ENCODE measurements at places on chromosomes 6 and 20.

DNA sequence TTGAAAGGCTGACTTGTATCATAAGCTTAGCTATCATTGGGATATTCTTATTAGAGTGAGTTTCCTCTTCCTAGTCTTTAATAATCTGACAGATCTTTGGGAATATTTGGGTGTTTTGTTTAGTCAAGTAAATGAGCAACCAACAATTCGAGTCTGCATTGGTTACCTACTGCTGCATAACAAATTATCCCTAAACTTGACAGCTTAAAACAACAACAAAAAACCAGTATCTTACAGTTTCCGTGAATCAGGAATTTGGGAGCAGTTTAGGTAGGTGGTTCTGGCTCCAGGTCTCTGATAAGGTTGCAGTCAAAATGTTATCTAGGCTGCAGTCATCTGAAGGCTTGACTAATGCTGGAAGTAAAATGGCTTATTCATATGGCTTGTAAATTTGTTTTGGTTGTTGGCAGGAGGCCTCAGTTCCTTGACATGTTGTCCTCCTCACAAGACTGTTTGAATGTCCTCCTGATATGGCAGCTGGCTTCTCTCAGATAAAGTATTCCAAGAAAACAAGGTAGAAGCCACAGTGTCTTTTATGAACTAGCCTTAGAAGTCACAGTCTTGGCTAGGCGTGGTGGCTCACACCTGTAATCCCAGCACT lies 7.2 kb downstream of the GTF3C6 start:
- DNase-seq = no peak

DNA sequence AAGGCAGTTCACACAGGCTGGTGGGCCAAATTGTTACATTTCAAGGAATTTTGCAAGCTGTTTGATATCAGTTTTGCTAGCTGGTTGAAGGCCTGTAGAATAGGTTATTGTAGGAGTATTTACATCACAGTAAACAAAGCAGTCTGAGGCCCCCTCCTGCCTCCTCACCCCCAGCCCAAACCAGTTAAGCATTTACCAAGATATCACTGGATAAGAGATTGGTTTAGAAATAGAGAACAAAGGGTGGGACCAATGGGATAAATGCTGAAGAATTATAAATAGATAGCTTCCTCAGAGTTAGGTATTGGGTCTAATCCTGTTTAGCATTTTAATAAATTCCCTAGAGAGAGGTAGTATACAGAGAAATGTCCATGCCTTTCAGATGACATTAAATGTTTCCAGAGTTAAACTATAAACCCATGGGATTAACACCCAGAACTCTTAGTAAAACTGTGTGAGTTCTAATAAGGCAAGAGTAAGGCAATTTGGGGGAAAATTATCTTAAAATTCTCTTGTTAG lies 2.3 kb upstream of the PHACTR2 start:
- no peak for DNase-seq

DNA sequence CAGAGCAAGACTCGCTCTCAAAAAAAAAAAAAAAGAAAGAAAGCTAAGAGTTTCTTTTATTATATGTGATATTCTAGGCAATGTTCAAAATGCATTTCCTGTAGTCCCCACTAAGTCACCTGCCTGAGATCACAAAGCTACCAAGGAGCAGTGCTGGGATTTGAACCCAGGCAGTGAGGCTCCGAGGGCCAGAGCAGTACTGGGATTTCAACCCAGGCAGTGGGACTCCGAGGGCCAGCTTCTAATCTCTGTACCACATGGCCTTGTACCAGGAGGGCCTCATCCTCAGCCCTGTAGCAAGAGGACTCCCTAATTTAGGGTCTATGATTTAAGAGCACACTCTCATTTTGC lies 39.7 kb downstream of the ZMYND8 start:
- DNase-seq = no peak

DNA sequence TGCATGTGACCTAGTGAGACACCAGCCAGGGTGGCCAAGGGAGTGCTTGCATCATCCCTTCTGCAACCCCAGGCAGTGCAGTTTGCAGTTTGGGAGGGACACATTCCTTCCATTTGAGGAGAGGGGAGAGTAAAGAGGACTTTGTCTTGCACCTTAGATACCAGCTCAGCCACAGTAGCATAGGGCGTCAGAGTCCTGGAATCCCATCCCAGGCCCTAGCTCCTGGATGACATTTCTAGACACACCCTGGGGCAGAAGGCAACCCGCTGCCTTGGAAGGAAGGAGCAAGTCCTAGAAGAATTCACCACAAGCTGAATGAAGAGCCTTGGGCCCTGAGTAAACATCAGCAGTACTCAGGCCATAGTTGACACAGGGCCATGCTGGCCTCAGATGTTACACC lies 680.4 kb upstream of the IMPG1 start:
- no peak for DNase-seq

- DNase-seq = no peak
Observed at GRCh38 chr6:7912024-7912423, 1.4 kb upstream of the TXNDC5 start.

DNA sequence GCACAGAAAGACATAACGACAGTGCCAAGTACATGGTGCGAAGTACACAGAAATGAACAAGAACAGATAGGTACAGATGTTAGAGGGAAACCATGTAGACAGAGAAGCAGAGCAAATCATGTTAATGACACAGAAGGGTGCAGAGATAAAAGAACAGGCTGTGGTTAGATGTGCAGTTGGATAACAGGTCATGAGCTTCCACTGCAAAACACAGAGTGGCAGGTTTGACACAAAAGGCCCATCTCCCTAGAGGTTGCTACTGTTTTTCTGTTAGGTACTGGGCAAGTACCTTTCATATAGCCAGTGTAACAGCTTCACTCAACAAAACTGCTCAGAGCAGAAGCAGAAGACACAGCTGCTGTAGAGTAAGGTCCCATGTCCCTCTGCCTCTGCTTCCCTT lies 84.6 kb downstream of the AK9 start:
- no peak for DNase-seq

GRCh38 chr6:148027201-148027600 lies 315.4 kb upstream of the SASH1 start:
- no peak for DNase-seq

- DNase-seq = no peak
Observed at GRCh38 chr6:43719511-43719910, 31.9 kb upstream of the MRPS18A start.

All from stimulated activated CD4-positive, alpha-beta T cell treated with anti-CD3 and anti-CD28 coated beads, Interleukin-2, amount 100 ng/mL, for 24 hours (primary cell).